Stimulated activated CD8-positive, alpha-beta memory T cell treated with anti-CD3 and anti-CD28 coated beads, Interleukin-12 subunit alpha, Interleukin-12 subunit beta, amount 100 ng/mL, for 1 hour (primary cell): ENCODE measurements at places on chromosomes 4 and X.

DNA sequence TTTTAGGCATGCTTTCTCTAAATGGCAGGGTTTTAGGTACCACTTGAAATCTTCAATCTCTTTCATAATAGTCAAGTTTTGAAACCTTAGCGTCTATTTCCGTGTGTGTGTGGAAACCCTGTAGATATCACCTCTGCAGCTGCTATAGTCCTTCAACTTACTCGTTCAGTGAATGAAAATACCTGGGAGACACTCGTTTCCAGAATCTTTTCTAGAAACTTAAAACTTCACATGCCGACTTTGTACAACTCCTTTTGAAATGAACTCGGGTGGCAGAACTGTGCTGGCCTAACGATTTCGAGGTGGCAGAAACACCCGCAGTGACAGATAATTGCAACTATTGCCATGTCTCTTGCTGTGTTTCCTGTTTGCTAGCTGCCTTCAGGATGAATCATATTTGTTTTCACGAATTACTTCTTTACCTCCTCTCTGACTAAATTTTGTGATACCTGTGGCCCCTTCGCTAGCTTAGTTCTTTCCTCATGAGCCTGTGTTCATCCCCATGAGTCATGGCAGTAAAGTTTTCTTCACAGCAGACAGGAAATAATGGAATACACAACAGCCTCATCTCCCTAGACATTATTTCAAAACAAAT is 104.7 kb upstream of the SMIM10 start:
- DNase-seq, result no peak

GRCh38 chr4:26420438-26420837 is 69.8 kb downstream of the CCKAR start:
- no peak for DNase-seq

- no peak for DNase-seq
Observed at GRCh38 chr4:132334081-132334480, 815.0 kb upstream of the PCDH10 start.

DNA sequence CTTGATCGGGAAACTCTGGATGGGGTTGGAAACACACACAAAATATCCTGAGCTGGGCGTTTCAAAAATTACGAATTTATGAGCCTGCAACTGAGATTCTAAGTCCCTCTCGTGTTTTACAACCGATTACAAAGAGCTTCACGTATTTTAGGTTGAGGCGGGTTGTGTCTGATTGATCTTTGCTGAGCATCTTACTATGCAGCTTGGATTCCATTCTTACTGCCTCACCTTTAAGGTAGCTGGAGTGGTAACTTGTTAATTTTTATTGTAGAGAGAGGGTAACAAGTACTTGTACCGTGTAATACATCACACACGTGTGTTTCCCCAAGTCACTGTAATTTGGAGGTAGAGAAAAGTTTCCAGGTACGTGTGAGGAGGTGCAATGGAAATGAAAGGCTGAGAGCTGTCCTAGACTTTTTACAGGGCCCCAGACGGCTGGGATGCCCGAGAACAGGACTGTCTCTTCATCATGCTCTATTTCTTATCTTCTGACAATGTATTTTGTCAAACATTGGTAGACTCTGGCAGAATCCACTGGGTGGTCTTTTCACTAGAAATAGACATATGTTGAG is 97.8 kb upstream of the TENM3 start:
- DNase-seq, result no peak

GRCh38 chr4:8775121-8775520 is 96.5 kb downstream of the HMX1 start:
- no peak for DNase-seq
